ENCODE measurements at places on chromosomes 3 and 15.

DNA sequence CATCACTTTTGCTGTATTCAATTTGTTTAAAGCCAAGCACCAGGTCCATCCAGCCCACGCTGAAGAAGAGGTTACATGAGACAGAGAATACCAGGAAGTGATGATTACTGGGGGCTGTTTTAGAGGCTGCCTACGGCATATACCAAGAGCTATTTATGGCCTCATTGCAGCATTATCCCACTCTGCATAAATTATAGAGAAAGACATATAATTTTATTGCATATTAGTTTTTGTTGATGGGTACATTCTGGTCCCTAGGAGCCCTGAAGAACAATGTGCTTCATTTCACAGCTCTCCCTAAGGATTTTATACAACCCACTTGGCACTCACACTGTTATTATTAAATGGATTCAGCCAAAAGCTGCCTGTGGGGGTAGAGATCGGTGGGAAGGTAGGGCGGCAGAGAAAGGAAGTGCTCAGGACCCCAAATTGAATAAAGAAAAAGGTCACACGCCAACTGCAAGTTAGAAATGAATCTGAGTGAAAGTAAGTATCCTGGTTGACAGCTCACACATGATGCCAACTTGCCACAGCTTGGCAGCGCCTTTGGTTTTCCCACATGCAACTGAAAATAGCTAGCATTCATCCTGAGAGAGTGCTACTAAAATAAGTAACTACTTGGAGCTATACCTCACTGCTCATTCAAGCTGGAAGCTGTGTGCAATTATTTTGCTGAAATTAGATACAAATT, 73.7 kb downstream of the CCNL1 start:
- DNase-seq: no peak

- DNase-seq: no peak
Observed at GRCh38 chr15:68676926-68677325, 98.1 kb downstream of the CORO2B start.

DNA sequence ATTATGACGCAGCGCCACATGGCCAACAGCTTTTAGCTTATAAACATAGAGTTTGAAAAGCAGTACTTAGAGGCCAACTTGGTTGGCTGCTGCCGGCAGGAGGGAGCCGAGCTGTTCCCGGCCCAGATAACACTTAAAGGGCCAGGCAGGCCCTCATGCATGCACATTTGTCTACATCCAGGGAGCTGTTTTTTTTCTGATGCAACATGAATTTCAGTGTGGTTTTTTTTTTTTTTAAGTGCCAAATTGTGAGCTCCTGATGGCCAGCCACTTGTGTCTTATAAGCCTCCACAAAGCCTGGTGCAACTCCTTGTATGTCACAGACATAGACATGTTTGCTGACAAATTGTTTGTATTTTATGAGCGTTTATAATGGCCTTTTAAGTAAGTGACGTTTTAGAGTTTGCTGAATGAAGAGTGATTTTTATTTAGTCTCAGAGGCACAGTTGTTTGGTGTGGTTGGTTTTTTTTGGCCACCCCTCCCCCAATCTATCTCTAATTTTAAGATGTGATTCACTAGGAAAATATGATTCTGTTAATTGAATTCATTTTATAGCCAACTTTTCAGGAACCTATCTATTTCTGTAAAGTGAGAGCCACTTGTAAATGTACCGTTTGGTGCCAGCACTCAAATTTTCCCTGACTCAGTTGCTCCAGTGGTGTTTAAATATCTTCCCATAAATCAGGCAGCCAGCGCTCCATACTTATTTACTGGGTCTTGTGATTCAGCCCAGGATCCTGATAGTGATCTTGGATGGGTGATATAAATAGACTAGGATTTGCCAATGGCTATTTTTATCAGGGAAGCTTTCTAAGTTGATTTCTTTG, 134.3 kb downstream of the VGLL4 start:
- DNase-seq: peak; percentile 84

DNA sequence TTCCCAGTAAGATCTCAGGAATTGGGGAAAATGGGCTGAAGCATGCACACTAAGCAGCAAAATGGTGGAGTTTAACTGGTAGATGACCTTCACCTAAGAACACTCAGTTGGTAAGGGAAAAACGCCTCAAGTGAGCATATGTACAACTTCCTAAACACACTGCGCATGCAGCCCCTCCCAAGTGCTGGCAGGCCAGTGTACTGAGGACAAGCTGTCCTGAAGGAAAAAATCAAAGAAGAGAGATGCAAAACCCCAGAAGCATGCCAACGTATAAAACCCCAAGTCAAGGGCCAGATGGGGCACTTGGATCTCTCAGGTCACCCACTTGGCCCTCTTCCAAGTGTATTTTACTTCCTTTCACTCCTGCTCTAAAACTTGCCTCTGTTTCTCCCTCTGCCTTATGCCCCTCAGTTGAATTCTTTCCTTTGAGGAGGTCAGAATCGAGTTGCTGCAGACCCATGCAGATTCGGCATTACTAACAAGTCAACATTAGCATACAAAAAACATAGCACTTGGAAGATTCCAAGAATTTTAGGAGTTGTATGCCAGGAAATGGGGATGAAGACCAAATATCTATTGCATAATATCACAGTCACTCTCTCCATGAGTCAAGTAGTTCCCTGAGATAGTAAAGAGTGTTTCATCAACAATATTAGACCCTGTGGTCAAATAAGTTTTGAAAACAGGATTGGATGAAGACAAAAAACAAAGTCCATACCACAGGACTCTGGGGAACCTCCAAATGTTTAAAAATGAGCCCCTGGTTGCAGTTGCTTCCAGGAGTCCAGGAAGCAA, 10.8 kb upstream of the FYCO1 start:
- peak; percentile 74 for DNase-seq

DNA sequence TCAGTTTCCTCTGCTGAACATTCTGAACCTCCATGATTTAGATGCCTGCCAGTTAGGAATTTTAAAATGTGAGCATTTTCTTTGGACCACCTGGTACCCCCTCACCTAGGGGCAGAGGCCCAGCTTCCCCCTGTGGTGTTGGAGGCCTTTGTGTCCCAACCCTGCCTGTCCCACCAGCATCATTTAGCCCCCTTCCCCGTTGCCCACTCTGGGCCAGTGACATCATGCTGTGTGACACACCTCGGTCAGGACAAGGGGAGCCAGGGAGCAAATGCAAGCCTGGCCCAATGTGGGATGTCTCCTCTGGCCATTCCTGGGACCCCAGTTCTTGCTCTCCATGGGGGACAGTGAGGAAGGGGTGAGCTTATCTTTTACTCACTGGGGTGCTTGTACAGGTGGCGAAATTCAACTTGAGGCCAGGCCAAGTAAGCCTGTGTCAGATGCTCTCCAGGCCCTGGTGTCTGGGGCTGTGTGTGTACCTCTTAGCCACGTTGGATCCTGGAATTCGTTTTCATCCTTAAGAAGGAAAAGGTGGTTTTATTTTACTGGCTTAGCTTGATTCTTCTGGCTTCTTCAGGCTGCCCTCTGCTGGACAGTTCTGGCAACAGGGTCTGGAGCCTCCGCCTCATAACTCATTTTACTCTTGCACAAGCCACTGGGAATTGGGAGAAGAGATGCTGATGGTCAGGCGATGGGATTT, 49.7 kb upstream of the MYZAP start:
- DNase-seq: peak; percentile 67

DNA sequence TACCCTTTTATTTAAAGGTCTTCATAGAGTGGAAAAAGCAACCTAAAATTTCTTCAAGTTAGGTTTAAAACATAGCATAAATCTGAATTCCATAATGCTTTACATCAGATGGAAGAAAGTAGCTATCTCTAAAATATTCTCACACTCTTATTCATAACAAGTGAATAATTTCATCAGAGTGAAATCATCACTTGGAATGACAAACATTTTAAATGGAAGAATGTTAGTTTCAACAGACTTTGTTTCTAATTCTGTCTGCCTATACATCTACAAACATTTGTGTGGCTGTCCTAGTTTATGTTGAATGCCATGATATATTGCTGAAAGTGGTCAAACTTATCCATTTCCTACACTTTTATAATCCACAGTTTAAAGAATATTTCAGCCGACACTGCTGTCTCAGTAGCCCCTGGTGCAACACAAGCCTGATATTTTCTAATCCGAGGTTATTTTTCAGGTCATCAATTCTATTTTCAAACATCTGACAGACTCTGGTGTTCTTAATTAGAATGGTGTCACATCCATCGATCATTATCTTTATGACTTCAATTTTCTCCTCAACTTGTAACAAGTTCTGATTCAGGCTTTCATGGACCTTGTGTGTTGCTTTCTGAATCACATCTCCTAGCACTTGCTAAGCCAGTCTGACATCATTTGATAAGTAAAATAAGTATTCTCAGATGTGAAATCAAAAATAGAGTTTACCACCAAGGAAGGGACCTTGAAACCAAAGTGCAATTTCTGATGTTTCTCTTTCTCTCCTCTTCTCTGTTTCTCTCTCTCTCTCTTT, 17.1 kb upstream of the CNTN3 start:
- DNase-seq: no peak

GRCh38 chr3:25581823-25582222, 82.9 kb downstream of the TOP2B start:
- DNase-seq: no peak

GRCh38 chr15:60703207-60703933, 224.4 kb upstream of the ICE2 start:
- DNase-seq: no peak

DNA sequence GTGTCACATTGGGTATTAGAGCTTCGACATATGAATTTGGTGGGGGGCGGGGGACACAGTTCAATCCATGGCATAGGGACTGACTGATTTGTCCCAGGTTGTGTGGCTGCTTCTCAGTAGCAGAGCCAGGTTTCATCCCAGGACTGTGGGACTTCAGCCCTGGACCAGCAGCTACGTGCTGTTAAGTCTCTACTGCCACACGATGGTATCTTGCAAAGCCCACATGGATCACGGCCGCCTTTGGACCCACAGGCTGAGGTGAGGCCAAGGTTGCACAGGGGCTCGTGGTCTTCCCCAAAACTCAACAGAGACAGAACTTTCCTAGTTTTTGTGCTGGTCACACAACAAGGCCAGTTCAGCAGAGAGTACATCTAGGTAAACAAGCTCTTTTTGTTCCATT, 97.4 kb downstream of the LRRK1 start:
- no peak for DNase-seq

GRCh38 chr15:57100136-57100539, 181.7 kb downstream of the TCF12 start:
- DNase-seq: no peak

DNA sequence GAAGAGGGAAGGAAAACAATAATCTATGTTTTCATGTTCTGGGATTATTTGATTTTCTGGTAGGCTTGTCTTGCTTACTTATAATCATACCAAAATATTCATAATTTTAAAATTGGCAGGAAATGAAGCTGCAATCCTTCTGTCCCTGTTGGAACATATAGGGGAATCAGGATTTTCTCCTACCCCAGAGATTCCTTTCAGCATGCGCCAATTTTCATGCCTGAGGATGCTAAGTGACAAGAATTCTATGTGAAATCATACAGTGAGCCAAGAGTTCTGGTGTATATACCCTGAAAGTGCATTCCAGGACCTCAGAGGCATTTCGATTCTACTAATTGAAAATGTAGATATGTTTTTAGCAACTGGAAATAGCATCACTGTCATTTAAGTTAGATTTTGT, 9.9 kb upstream of the CADPS start:
- DNase-seq: no peak

- no peak for DNase-seq
Observed at GRCh38 chr3:112693186-112693585, 52.2 kb upstream of the CCDC80 start.

DNA sequence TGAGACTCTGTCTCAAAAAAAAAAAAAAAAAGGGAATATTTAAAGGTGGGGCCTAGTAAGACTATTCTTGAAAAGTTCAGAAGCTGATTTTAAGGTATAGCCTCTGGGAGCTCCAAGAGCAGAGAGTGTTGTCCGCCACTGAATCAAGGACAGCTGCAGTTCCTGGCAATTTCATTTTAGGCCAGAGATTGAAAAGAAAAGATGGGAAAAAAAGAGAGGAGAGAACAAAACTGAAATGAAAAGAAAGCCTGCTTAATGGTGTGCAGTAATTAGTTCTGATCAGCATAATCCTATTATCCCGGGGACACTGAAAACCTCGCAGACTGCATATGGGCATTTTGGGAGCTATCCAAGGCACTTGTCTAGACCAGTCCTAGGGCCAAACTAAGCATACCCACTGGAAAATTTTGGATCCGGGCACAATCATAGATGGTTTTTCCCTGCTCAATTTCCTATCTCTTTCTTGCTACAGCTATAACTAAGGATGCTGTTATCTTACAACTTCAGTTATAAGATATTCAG, 43.2 kb downstream of the EHHADH start:
- DNase-seq: no peak

DNA sequence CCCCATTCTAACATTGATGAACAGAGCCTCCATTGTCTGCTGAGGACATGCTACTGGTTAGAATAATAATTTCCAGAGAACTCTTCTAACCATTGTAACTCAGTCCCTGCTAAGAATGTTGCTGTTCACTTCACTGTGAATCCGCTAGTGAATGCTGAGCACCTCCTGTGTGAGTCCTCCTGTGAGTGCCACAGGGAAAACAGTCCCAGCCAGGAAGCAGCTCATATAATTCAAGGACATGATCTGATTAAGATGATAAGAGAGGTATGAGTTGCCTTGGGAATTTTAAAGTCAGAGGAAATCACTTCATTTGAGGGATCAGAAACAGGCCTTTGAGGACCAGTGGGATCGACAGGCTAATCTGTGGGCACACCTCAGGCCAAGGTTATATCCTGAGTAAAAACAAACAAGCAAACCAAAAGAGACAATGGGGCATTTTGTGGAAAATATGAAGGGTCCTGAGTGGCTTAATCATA, 33.9 kb upstream of the GPR160 start:
- no peak for DNase-seq

GRCh38 chr3:94071713-94072284, 8.9 kb downstream of the NSUN3 start:
- no peak for DNase-seq

DNA sequence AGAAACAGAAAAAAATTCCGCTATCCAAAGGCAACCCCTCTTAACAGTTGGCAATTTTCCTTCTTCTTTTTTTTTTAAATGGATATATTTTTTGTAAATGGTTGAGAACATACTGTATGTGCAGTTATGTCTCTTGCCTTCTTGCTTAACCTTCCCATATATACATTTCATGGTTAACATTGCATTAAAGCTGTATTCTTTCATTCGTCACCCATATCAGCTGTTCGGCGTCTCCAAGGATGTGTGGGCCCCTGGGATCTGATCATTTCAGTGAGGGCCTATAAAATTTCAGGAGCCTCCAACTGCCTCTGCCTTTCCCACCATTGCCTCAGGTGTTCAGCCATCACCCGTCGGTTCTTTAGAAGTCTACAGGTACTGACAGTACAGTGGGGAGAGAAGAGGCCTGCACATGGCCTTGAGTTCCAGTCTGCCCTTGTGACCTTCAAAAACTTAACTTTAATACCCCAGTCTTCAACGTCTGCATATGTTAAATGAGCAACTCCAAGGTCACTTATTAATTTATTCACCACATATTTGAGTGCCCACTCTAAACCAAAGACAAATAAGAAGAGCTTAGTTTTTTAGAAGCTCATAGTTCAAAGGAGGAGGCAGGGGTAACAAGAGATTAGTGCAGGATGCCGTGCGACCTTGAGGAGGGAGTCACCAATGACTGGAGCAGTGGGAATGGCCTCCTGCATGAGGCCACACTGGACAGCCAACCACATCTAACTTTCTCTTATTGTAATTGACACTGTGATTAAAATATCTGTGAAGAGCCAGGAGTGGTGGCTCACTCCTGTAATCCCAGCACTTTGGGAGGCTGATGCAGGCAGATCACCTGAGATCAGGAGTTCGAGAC, 6.9 kb downstream of the ST6GAL1 start:
- DNase-seq: no peak

- no peak for DNase-seq
Observed at GRCh38 chr3:177676947-177677587, 479.8 kb upstream of the TBL1XR1 start.
